ENCODE measurements at places on chromosomes 16 and 17.

GRCh38 chr17:36602030-36602748 is 806 bp downstream of the MRM1 start:
- DNase-seq = no peak

- DNase-seq = no peak
Measured at GRCh38 chr17:69466905-69467667, 52.6 kb downstream of the MAP2K6 start.

GRCh38 chr16:83110269-83110668 is 483.5 kb downstream of the CDH13 start:
- DNase-seq = no peak

DNA sequence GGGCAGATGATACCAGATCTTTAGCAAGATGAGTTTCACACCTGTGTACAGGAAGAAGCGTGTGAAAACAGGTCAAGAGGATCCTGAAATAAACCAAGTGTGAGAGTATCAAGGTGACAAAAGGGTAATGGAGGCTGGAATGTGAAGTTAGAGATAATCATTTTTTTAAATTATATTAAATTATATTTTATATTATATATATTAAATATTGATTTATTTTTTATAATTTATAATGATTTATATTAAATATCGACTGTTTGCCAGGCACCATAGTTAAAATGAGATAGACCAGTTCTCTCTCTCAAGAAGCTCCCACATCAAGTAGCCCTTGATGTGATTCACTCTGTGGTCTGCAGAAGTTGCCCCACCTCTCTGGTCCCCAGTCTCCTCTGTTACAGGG is 360.2 kb upstream of the HSBP1 start:
- DNase-seq = no peak

DNA sequence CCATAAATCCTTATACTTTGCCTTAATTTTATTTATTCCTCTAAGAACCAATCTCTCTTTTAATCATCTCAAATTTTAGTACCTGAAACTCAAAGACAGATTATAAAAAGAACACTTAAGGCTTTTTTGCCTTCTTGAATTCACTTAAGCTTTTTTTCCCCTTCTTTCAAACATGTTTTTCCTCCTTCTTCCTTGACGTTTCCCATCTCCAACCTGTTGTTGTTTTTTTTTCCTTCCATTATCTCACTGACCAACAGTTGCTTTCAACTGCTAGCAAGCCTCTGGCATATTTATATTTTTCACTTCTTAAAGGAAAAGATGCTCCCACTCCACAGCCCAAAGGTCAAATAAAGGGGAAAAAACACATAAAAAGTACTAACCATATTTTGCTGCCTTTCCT is 32.2 kb downstream of the SPOP start:
- no peak for DNase-seq

GRCh38 chr17:32631341-32632096 is 144.7 kb downstream of the CDK5R1 start:
- no peak for DNase-seq

- DNase-seq = no peak
Measured at GRCh38 chr17:58985971-58986370, 120.7 kb downstream of the TRIM37 start.

DNA sequence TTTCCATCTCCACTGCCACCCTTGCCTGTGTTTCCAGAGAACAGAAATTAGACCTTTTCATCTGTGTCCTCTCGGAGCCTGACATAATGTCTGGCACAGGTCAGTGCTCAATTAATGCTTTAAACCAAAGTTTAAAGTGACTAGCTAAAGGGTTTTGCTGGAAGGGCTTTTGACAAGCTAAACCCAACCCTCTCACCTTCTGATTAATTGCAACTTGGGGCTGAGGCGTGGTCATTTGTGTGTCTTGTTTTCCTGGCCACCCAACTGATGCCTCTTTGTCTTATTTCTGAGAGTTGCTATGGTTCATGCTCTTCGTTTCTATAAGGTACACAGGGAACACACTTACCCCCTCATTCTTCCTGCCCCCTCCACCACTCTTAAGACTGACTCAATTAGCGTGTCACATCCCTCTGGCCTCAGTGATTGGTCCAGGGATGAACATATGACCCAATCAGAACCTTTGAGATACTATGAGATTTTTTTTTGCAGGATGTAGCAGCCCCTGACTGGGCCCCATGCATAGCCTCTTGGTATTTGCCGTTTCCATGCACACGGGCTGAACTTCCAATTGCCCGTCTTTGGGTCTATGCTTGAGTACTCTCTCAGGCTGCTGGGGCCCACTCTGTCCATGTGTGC is 15.8 kb upstream of the BRD7 start:
- DNase-seq = no peak

GRCh38 chr17:56661906-56662305 is 68.4 kb downstream of the NOG start:
- DNase-seq = no peak

DNA sequence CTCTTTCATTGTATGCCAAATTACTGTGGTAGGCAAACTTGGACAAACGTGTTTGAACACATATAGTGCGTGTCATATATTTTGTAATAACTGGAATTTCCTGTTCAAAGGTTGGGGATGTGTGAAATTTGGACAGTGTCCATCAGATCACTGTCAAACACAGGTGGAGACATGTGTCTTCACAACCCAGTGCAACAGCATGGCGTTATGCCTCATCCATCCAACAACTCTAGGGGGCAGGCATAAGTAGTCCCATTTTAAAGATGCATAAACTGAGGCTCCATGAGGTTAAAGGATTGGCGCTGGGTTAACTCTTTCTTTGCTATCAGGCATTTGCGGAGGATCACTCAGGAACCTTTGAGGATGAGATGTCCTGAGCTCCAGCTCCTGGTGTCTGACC is 103.7 kb downstream of the RBFOX1 start:
- no peak for DNase-seq

DNA sequence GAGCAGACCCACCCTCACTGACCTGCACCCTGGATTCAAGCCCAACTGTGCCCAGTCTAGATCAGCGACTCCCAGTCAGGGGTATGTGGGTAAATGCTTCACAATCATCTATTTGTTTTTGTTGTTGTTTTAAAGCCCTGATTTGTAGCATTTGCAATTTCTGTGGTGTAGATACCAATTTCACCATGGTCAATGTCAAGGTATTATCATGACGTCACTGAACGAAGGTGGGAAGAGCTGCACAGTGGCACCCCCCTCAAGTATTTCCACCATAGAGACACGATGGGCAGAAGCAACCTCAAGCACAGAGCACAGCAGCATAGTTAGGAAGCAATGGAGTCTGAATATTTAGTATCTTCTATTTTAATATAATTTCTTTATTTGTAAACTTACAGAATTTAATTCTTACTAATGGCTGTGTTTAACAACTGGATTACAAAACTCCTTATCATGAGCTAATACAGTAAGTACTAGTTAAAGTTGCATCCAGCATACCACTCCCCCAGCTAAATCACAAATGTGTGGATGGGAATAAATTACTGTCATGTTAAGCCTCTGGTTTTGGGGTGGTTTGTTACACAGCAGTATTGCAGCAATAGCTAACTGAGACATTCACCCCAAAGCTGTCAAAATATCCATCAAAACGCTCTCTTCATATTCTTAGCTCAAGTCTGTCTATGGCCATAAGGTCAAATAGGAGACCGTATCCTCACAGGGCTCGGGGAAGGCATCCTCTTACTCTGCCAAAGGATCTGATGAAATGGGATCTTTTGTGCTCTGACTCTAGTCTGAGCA is 25.5 kb downstream of the ORC6 start:
- DNase-seq = no peak

- no peak for DNase-seq
Measured at GRCh38 chr16:88956546-88957432, 20.2 kb downstream of the CBFA2T3 start.

DNA sequence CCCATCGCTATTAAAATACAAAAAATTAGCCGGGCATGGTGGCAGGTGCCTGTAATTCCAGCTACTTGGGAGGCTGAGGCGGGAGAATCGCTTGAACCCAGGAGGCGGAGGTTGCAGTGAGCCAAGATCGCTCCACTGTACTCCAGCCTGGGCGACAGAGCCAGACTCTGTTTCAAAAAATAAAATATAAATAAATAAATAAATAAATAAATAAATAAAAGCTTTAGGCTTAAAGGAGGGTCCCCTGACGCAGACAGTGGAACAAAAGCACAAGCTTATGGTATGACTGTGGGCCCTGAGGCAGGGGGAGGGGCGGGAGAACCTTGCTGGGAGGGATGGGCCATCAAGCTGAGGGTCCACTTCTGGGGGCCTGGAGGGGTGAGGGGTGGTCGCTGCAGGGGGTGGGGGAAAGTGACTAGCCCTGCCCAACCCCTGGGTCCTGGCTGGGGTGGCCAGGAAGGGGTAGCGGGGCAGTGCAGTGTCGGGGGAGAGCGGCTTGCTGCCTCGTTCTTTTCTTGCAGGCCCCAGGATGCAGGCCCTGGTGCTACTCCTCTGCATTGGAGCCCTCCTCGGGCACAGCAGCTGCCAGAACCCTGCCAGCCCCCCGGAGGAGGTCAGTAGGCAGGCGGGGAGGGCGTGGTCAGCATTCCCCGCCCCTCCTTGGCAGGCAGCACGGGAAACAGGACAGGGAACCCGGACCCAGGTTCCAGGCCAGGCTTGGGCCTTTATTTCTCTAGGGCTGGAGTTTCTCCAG is 4.7 kb downstream of the SERPINF1 start:
- DNase-seq = no peak

- no peak for DNase-seq
Measured at GRCh38 chr17:56478836-56479447, 114.6 kb upstream of the NOG start.

DNA sequence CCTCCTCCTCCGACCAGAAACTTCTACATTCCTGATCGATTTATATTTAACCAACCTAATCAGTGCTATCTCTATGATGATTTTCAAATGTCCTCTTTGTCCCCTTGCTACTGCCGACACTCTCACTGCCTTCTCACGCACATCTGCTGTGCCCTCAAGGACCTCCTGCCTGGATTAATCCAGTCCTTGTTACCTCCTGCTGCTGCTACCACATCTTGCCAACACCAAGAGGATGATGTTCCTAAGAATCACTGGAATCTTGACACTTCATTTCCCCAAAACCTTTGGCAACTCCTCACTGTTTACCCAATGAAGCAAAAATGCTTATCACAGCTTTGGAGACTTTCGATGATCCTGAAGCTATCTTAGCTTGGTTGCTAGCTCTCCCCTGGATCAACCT is 287.3 kb upstream of the AXIN2 start:
- no peak for DNase-seq

DNA sequence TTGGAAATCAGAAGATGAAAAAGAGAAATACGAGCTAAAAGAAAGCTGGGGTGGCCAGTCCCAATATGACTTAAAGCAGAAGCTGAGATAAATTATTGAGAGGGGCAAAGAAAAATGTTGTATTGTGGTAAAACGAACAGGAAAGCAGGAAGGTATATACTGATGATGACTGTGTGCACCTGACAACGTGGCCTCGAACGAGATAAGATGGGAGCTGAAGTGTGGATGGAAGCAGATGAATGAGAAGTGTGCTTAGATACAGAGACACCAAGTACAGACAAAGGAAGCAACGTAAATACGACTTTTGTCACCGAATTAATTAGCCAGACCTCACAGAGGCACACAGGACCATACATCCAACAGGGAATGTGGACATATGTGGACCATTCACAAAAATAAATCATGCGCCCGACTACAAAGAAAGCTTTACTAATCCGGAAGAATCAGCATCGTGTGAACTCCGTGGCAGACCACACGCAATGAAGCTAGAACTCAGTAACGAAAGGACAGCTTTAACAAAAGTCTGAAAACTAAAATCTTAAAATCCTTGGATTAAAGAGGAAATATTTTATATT is 218.7 kb downstream of the RPTOR start:
- no peak for DNase-seq

GRCh38 chr16:73101568-73101967 is 53.6 kb upstream of the ZFHX3 start:
- DNase-seq = no peak

DNA sequence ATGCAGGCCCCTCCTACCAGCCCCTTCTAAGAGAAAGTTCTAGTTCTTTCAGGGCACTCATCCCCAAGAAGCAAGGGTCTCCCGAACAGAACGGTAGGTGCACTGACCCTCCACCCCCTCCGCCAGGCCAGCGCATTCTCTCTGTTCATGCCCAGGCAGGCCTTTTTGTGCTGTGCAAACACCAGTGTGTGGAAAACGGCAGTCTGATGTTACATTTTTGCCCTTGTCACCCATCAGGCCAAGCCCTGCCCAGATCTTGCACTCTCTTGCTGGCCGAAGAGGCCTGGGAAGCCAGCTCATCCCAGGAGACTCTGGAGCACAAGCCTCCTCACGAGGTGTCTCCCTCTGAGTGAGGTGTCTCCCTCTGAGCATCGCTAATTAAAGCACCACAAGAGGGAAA is 16.1 kb upstream of the MTSS2 start:
- DNase-seq = no peak

DNA sequence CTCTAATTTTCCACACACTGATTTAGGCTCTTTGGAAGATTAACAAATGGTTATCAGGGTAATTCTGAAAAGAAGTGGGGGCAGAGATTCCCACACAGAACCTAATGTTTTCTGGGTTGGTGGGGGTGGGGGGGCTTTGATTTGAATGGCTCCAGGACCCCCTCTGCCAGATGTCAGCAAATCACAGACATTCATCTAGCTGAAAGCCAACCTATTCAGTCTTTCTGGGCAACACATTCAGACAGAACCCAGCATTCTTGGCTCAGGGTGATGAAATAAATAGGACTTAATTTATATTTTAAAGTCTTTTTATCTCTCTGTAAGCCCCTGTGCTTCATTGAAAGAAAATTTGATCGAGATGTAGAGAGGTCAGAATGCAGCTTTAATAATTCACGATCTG is 533.2 kb downstream of the XYLT1 start:
- no peak for DNase-seq

DNA sequence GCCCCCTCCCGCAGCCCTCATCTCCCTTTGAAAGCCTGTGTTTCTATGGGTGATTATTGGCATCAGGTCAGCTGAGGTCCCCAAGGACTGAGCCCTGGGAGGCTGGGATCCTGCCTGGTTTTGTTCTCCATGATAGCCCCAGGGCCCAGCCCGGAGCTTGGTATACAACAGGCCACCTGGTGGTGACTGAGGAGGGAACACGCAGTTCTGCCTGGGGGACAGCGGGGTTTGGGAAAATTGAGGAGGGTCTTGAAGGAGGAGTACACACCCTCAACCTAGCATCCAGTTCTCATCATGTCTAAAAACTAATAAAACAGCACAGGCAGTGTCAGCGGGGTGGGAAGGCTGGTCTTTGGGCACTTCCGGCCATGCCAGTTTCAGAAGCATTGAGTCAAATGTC is 335.1 kb downstream of the CPPED1 start:
- DNase-seq = no peak

DNA sequence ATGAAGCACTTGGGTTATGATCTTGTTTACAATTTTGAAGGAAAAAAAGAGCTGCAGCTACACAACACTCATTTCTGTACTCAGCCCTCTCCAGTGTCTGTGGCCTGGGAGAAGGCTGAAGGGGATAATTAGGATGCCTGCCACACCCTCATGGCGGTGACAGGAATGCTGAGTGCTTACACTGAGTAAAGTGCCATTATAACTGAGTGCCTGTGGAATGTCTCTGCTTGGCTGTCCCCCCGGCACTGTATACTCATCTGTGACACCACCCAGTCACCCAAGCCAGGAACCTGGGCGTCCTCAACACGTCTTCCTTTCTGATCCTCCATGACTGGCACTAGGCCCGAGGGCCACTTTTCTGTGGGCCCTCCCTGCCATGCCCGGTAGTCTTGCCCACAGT is 3.5 kb upstream of the MRPL38 start:
- DNase-seq = no peak
